ENCODE measurements at places on chromosomes 12 and 14. TPM values are rescaled to one million over a fixed set of nuclear protein-coding genes. Genes with fewer than 3 reads are reported as not detected.

KRT82 gene
- total RNA-seq = not detected

MANSC1 gene
- total RNA-seq = 12.8 TPM

- no peak for DNase-seq
These were observed 203.7 kb downstream of the PPM1H start for GRCh38 chr12:62731055-62731820.

GRCh38 chr14:75223664-75224154 is 47.3 kb upstream of the TMED10 start:
- DNase-seq = peak; percentile 68

DNA sequence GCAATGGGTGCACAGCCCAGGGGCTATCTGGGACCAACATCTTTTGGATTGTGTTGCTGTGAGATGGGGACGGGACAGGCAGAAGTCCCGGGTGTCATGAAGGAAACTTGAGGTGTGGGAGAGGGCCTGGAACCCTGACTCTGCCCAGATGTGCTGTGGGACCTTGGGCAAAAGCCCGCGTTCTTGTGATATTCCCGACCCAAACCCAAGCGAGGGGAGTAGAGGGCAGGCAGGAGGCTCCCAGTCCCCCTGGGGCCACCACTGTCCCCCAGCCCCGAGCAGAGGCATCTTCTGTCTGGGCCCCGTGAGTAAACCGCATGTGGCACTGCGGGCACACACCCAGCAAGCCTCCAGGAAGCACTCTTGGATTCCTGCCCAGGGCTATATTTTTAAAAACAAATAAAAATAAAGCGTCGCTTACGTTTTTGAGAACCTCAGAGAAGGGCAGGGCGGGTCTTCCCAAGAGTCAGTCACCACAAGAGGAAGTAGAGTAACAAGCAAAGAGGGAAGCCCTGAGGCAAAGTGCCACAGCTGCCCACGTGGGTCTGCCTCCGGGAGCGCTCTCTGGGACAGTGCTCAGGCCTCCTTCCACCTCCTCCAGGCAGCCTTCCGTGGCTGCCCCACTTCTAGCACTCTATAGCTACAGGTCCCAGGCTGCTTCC is 39.5 kb downstream of the BEGAIN start:
- peak; percentile 81 for DNase-seq

- no peak for DNase-seq
These were observed 98.3 kb upstream of the AMIGO2 start for GRCh38 chr12:47178014-47178413.

- DNase-seq = no peak
These were observed 774 bp upstream of the SLC2A13 start for GRCh38 chr12:40106655-40107054.

DNA sequence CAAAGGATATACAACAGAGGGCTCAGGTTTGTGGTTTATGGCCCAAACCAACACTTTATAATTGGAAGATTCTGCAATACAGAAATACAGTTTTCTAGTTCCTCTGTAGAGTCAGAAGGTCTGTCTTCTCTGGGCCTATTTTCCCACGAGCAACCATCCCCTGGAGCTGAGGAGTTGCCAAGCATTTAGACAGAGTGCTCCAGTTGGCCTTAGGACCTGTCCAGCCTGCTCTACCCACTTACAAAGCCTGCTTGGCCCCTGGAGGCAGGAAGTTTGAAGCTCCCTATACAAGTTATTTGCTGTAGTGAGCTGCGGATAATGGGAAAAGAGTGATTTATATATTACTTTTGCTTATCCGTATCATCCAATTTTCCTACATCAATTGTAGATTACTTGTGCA is 60.8 kb upstream of the HSPB8 start:
- DNase-seq = no peak

- DNase-seq = no peak
These were observed 73.5 kb downstream of the PPP2R5C start for GRCh38 chr14:101834800-101835547.

DNA sequence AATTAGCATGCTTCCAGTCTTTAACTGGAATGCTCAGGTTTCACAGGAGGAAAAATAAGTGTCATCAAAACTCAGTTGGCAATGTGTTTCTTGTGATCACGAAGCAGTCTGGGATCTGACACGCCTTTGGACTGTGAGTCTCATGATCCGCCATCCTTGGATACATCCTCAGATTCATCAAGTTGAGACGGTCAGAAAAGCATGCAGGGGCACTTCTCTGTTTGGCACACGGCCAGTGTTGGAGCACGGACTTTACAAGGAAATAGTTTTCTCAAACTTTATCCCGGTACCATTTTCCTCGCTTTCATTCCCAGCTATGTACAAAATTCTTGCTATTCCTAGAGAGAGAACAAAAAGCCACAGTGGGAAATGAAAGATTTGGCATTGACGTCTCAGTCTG is 88.4 kb upstream of the PARP11 start:
- no peak for DNase-seq
